Urinary bladder (tissue), 4 donors: ENCODE measurements at places on chromosomes 12 and 14. TPM values are rescaled to one million over a fixed set of nuclear protein-coding genes. Genes with fewer than 3 reads are reported as not detected.

BDKRB2 gene
- total RNA-seq = 10.5 TPM

NTF3 gene
- 11.3 TPM for total RNA-seq

ABCD2 gene
- 5.1 TPM for total RNA-seq

NR4A1 gene
- total RNA-seq = 18.3 TPM

OR6C2 gene
- total RNA-seq = 0.42 TPM

ZDHHC22 gene
- 0.16 TPM for total RNA-seq

RPL10L gene
- total RNA-seq = not detected

GLS2 gene
- 0.79 TPM for total RNA-seq

LTBR gene
- total RNA-seq = 29.6 TPM

CCDC198 gene
- 2.0 TPM for total RNA-seq
